Natural killer cell (primary cell): ENCODE measurements at places on chromosomes 6 and 20.

DNA sequence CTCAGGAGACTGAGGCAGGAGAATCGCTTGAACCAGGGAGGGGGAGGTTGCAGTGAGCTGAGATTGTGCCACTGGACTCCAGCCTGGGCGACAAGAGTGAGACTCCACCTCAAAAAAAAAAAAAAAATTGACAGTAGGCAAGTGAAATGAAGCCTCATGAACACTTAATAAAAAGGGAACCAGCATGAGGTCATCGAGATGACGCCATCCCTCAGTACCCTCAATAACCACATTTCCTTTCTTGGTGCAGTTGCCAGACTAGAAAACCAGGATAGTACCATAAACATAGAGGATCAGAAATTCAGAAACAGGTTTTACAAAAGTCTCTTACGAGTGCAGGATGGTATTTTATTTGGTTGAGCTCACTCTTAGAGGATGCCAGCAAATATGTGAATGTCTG, 584.1 kb downstream of the MAFB start:
- no peak overlapping the region for H3K4me3 ChIP-seq
- no peak overlapping the region for H3K27ac ChIP-seq
- H3K27me3 ChIP-seq = no peaks in the 10 kb centered on the region

- no peaks in the 10 kb centered on the region for H3K36me3 ChIP-seq
- no peak within 1 kb of the TSS for H3K27ac ChIP-seq
- DNase-seq = no peak
- H3K27me3 ChIP-seq = peaks cover 17% of the 10 kb centered on the region
- H3K4me1 ChIP-seq = peaks cover 5% of the 10 kb centered on the region
Measured at GRCh38 chr6:84033523-84034451, at the start of gene MRAP2. TSS of gene MRAP2 (plus strand) at chr6:84033772. CDS start at chr6:84055319, 21,547 bp downstream.

DNA sequence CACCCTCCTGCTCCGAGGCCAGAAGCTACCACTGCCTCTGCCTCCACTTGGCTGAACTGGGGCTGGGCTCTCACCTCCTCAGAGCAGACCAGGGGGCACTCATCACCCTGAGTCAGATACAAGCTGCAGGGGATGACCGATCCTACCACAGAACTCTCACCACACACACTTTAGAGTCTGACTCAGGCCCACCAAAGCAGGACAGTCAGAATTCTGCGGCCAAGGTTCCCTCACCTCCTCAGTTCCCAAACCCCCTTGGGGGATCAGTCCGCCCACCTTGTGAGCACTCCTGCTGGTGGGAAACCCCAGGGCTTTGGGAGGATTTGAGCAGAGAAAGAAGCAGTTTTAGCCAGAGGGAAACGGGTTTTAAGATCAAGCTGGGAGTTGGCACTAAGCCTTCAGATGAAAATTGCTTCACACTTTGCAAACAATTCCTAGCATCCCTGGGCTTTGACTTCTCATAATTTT, 587.8 kb upstream of the JAG1 start:
- DNase-seq = no peak
- no peak overlapping the region for H3K4me3 ChIP-seq
- H3K27me3 ChIP-seq = no peaks in the 10 kb centered on the region

- no peak for DNase-seq
- H3K4me1 ChIP-seq = no peaks in the 10 kb centered on the region
- H3K27ac ChIP-seq = no peak overlapping the region
- H3K4me3 ChIP-seq = no peak overlapping the region
Measured at GRCh38 chr6:92023410-92023966, 1395.9 kb downstream of the EPHA7 start.

- DNase-seq = peak; percentile 81
- no peaks in the 10 kb centered on the region for H3K36me3 ChIP-seq
- H3K27me3 ChIP-seq = peaks cover 44% of the 10 kb centered on the region
- peak within 1 kb of the TSS; percentile 54 for H3K4me3 ChIP-seq
- H3K27ac ChIP-seq = no peak within 1 kb of the TSS
Measured at GRCh38 chr6:27312146-27312949, at the start of gene POM121L2. TSS of gene POM121L2 (minus strand) at chr6:27312273. CDS start at chr6:27312170, 103 bp downstream.

- H3K36me3 ChIP-seq = no peaks in the 10 kb centered on the region
- peak; percentile 19 for DNase-seq
- peaks cover 69% of the 10 kb centered on the region for H3K27me3 ChIP-seq
- H3K4me3 ChIP-seq = no peak overlapping the region
- H3K4me1 ChIP-seq = peaks cover 58% of the 10 kb centered on the region
Measured at GRCh38 chr6:1609041-1609647, 571 bp upstream of the FOXC1 start.

DNA sequence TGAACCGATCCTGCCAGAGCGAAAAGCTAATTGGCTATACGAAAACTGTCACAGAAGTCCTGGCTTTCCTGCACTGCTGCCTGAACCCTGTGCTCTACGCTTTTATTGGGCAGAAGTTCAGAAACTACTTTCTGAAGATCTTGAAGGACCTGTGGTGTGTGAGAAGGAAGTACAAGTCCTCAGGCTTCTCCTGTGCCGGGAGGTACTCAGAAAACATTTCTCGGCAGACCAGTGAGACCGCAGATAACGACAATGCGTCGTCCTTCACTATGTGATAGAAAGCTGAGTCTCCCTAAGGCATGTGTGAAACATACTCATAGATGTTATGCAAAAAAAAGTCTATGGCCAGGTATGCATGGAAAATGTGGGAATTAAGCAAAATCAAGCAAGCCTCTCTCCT, 14.2 kb downstream of the CCR6 start:
- H3K36me3 ChIP-seq = peaks cover 2% of the 10 kb centered on the region
- no peak overlapping the region for H3K4me3 ChIP-seq
- DNase-seq = no peak
- H3K27me3 ChIP-seq = no peaks in the 10 kb centered on the region

- no peak overlapping the region for H3K4me3 ChIP-seq
- H3K27ac ChIP-seq = no peak overlapping the region
- no peaks in the 10 kb centered on the region for H3K27me3 ChIP-seq
- DNase-seq = no peak
- H3K36me3 ChIP-seq = no peaks in the 10 kb centered on the region
Measured at GRCh38 chr20:12098421-12098820, 180.7 kb downstream of the BTBD3 start.

DNA sequence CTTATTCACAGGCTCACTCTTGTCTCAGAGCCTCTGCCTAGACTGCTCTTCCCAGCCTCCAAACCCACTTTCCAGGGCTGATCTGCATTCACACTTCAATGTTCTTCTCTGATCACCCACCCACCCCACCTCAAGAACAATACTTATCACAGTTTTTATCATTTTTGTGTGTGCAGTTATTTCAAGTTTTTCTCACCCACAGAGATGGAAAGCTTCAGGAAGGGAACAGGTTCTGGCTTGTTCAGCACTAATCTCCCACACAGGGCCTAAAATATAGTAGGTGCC, 160.9 kb downstream of the MRPL14 start:
- no peaks in the 10 kb centered on the region for H3K27me3 ChIP-seq
- H3K27ac ChIP-seq = no peak overlapping the region
- no peak for DNase-seq
- H3K4me1 ChIP-seq = no peaks in the 10 kb centered on the region
- H3K36me3 ChIP-seq = no peaks in the 10 kb centered on the region

DNA sequence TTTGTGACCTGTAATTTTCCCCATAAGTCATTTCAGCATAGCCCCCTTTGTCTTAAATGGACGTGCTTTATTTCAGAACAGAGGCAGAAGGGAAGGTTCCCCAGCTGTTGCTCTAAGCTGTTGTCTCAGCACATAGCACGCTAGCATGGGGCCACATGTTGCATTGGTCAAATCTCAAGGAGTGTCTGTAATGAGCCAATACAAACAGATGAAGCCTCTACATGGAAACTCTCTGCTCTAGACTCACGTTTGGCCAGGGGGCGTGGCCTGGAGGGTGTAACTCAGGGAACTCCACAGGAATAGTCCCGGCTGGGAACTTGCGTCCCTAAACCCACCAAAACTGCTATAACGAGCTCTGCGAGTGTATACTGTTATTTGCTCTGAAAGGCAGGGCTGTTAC, 35.2 kb upstream of the SLC22A2 start:
- H3K27me3 ChIP-seq = peaks cover 5% of the 10 kb centered on the region
- no peaks in the 10 kb centered on the region for H3K4me1 ChIP-seq
- DNase-seq = no peak
- H3K4me3 ChIP-seq = no peak overlapping the region
- H3K27ac ChIP-seq = no peak overlapping the region

DNA sequence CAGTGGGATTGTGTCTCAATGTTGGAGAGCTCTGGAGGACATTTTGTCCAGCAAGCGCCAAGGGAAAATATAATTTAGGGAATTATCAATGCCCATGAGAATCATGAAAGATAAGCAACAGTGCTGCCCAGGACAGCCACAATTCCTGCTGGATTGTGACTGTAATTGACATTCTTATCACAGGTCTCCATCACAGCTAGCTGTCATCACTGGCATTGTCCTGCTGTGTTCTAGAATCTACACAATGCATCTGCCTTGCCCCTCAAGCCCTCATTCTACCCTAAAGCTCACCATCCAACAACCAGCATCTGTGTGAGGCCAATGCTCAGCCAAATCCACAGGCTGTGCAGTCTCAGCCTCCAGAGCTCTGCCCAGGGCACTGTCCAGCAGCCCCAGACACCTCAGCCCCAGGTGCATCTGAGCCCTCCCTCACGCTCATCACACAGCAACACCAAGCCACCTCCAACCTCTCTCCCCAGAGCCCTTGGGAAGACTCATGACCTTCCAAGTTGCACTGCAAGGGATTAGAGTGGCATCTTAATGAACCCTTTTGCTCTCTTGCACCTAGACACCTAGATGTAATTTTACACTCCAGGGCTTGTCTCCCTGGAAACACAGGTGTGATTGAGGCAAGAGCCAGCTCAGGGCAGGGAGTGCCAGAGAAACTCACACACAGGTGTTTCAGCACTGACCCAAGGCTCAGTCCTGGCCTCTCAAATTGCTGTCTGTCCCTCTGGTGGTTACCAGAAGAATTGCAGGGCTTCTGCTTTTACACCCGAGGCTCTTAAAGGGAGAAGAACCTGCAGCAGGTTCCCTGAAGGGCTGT, 85.2 kb upstream of the PHACTR3 start:
- peaks cover 7% of the 10 kb centered on the region for H3K27me3 ChIP-seq

- H3K27me3 ChIP-seq = no peaks in the 10 kb centered on the region
- no peak overlapping the region for H3K4me3 ChIP-seq
- H3K4me1 ChIP-seq = no peaks in the 10 kb centered on the region
- no peak overlapping the region for H3K27ac ChIP-seq
- H3K36me3 ChIP-seq = no peaks in the 10 kb centered on the region
- no peak for DNase-seq
Measured at GRCh38 chr6:100944644-100945043, 63.5 kb upstream of the ASCC3 start.

GRCh38 chr6:41658636-41659035, 20.4 kb downstream of the MDFI start:
- no peak overlapping the region for H3K27ac ChIP-seq
- no peaks in the 10 kb centered on the region for H3K36me3 ChIP-seq
- H3K4me3 ChIP-seq = no peak overlapping the region

DNA sequence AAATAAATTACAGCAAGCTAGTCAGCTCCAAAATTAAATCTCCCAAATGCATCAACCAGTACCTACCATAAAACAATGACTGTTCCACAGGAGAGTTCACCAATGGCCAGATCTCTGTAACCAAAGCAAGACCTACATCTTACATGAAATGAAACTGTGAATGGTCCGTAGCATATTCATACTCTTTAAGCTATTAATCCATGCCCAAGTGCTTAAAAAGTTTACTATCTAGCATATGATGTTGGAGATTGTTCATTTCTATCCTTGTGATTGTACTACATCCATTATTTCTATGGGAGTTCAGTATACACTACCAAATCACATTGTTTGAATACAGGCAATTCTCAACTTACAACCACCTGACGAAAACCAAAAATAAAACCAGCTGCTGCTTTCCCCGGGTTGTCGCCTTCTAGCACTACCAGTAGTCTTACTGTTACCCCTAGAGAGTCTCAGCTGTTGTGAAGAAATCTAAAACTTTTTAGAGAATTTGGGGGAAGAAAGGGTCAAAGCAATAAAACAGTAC, 38.0 kb downstream of the HIVEP2 start:
- H3K27me3 ChIP-seq = no peaks in the 10 kb centered on the region
- peak overlapping the region; percentile 36 for H3K4me3 ChIP-seq
- peak overlapping the region; percentile 72 for H3K27ac ChIP-seq
- H3K36me3 ChIP-seq = no peaks in the 10 kb centered on the region

DNA sequence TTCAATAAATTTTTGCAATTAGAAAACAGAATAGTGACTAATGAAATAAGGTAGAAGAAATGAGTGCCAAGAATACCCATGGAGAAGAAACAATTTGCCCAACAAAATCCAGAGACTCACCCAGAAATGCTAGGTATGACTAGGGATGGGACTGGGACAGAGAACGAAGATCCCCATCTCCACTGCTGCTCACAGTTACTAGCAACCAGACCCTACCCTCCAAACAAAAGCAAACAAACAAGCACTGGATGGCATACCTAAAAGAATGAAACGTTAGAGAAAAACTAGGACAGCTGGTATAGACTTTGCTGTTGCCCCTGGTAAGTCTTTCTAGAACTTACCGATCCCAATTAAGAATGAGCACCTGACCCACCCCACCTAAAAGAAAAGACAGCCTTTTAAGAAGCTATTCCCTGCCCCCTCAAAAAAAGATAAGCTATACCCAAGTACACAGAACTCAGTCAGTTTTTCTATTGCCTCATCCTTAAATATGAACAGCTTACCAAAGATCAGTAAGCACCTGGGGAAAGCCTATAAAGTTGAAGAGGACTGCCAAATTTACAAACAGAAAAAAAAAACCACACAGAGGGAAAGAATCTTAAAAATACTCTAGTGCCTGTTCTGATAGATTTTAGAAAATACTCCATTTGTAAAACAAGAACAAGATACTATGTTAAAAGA, 31.7 kb downstream of the REPS1 start:
- H3K4me3 ChIP-seq = no peak overlapping the region
- H3K4me1 ChIP-seq = peaks cover 3% of the 10 kb centered on the region
- no peak for DNase-seq
- no peaks in the 10 kb centered on the region for H3K27me3 ChIP-seq
- no peak overlapping the region for H3K27ac ChIP-seq
